IMR-90 (cell line): ENCODE measurements at places on chromosomes 5 and 9.
A peak's percentile ranks its signal among the peaks of the same experiment; 100 is the strongest.

- DNase-seq: peak; percentile 88
These were observed at the start of gene DTWD2 for GRCh38 chr5:118987988-118988865. TSS of gene DTWD2 (minus strand) at chr5:118988547. CDS start at chr5:118988511, 36 bp downstream.

DNA sequence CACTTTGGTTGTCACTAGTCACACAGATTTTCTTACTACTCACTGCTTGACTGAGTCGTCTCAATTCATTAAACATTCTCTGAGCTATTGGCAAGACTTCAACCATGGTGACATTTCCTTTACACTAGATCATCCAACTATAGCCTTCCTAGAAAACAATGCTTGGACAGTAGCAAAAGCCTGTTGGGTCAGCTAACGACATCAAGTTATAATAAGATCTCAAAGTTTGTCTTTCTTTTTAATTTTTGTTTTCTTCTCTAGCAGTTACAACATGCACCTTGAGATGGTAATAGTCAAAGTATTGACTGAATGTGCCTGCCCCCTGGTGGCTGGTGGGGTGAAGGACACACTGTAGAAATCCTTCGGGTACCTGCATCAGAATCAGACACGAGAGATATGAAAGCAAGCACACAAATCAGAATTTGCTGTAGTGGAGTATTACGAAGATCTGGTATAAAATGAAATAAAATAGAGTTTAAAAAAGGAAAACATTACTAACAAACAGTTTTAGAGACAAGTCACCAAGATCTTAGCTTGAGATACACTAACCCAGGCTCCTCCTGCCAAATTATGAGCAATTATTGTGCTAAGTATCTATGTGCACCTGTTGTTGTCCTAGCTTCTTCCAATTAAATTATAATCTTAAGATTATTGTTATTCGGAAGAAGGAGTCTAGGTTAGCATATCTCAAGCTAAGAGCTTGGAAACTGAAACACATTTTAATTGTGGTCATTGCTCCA, 81.2 kb downstream of the ARL15 start:
- DNase-seq: peak; percentile 58

GRCh38 chr9:70802758-70803436, 318.5 kb downstream of the TRPM3 start:
- no peak for DNase-seq

DNA sequence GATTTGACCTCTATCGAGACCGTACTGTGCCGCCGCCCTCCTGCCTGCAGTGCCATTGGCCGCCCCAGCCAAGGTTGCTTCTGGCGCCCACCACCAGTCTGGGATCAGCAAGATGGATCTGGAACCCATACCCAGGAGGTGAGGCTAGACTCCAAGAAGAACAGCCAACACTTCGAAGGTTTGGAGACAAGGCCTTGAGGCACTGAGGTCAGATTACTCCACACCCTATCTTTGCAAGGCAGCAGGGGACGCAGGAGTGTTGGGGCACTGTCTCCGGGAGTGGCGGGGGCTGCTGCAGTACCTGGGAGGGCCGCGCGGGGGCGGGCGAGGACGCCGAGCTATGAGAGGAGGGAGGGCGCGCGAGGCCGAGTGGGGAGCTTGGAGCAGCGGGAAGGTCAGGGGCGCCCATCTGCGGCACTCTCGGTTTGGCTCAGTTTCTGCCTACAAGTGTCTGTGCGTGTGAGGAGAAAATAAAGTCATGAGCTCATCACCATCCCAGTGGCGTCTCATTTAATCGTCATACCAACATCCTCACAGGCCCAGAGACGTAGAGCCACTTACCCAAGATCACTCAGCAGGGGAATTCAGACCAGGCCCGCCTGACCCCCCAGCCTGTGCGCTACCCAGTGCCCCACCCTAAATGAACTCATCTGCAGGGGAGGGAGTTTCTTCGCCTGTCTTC, 20.5 kb upstream of the PSD2 start:
- DNase-seq: peak; percentile 68

- no peak for DNase-seq
These were observed 128.8 kb upstream of the FBXL7 start for GRCh38 chr5:15371184-15371583.
